ENCODE measurements at places on chromosomes 7 and 10. TPM values are rescaled to one million over a fixed set of nuclear protein-coding genes. Genes with fewer than 3 reads are reported as not detected.

Gene TAS2R60
- total RNA-seq = not detected

Gene LYZL1
- not detected for total RNA-seq

Gene MYPN
- 1.8 TPM for total RNA-seq

Gene MYL10
- not detected for total RNA-seq

Gene MYH16
- total RNA-seq = under 0.01 TPM

Gene VPS50
- 40.4 TPM for total RNA-seq

Gene MEOX2
- total RNA-seq = 3.8 TPM

Gene OPTN
- 132 TPM for total RNA-seq

Gene OR2A42
- total RNA-seq = not detected

Gene HOXA2
- total RNA-seq = 0.36 TPM

Gene VWA2
- total RNA-seq = under 0.01 TPM

Gene GPNMB
- 380 TPM for total RNA-seq

Gene SPRN
- under 0.01 TPM for total RNA-seq

Gene EIF3B
- 151 TPM for total RNA-seq

Gene SUN3
- total RNA-seq = not detected

Gene POT1
- 30.1 TPM for total RNA-seq
